ENCODE measurements at places on chromosomes 7 and 10.

GRCh38 chr10:13684252-13684791, 97.6 kb downstream of the PRPF18 start:
- ATAC-seq = no peak

GRCh38 chr10:4825868-4826791, at the start of gene AKR1E2:
AKR1E2 (plus strand) TSS chr10:4826207; CDS start chr10:4826325, 118 bp downstream.
- ATAC-seq = peak; percentile 63

DNA sequence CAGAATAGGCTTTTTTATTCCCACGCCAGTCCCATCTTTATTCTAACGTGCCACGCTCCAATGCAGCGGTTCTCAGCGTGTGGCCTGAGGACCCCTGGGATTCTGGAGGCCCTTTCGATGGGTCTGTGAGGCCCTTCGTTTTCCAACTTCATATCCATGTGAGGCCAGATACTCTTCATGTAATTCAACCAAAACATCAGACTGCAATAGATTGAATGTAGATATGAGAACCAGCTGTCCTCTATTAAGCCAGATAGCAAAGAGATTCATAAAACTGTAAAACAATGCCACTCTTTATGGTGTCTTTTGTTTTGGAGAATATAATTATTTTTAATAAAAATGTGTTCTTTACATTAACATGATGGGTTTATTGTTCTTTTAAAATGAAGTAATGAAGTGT, 53.2 kb upstream of the KMT2C start:
- ATAC-seq = no peak

DNA sequence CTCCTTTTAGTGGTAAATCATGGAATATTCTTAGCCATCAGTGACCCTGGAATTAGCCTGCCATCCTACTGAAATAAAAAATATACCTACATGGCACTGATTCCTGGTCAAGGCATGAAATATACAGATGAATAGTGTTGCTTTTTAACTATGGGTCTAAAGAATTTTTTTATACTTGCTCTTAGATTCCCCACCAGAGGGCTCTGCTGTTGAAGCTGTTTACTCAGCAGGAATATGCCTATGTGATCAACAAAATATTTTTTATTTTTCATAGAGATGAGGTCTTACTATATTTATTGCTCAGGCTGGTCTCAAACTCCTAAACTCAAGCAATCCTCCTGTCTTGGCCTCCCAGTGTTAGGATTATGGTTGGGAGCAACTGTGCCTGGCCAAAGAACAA, 13.5 kb downstream of the ZC3HC1 start:
- no peak for ATAC-seq

DNA sequence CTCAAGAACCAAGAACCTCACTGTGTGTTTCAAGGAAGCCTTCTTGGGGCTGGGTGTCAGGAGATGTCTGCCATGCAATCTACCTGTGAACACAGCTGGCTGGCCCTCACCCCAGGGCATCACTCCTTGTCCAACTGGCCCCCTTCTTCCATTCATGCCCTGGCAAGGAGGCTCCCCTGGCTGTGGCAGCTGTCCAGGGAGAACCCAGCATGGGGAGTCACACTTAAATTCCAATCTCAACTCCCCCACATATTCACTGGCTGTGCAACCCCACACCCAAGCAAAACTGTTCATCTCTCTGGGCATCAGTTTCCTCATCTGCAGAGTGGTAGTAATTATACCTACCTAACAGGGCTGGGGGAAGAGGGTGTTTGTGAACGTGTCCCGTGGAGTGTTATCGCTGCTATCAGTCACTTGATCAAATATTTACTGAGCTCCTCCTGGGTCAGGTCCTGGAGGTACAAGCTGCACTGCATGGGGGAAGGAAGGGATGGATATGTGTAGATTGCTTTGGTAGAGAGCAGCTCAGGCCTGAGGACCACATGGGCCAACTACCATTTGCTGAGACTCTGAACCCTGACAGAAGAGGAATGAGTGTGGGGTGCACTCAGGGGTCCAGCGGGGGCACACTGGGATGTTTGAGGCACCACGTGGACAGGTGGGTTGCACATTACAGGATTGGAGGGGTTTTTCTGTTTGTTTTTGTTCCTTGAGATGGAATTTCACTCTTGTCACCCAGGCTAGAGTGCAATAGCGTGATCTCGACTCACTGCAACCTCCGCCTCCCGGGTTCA, 2.1 kb upstream of the GPRIN2 start:
- no peak for ATAC-seq

DNA sequence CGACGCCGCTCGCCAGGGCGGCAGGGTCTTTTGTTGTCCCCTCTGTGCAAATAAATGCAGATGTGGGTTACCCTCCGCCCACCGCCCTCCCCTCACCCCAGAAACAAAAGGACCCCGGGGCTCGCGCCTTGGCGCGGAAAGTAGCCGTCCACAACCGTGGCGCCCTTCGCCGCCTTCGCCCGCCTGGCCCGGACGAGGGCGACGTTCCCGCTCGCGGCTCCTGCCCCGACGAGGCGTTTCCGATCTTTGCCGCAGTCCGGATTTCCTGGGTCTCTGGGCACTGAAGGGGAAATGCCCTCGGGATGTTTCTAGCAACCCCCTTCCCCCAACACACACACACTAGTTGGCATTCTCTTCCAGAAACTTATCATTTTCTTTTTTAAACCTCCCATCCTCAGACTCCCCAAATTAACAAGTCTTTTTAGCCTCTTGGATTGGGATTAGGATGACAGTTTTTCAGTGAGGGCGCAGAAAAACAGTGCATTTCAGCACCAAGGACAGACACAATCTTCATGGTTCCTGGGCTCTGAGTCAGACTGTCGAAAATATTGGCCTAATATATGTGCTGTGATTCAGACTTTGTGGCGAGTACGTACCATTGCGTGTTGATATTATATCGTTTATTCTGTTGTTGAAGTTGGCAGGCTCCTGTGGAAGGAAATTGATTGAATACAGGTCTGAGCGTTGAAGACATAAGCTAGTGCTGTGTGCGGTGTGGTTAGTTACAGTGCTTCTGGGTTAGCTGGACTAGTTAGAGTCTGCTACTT, 771 bp downstream of the PHYHIPL start:
- no peak for ATAC-seq

- ATAC-seq = peak; percentile 80
These were observed at the start of gene PILRB for GRCh38 chr7:100358027-100358856. PILRB (plus strand) TSS chr7:100358117; CDS start chr7:100358303, 186 bp downstream.

DNA sequence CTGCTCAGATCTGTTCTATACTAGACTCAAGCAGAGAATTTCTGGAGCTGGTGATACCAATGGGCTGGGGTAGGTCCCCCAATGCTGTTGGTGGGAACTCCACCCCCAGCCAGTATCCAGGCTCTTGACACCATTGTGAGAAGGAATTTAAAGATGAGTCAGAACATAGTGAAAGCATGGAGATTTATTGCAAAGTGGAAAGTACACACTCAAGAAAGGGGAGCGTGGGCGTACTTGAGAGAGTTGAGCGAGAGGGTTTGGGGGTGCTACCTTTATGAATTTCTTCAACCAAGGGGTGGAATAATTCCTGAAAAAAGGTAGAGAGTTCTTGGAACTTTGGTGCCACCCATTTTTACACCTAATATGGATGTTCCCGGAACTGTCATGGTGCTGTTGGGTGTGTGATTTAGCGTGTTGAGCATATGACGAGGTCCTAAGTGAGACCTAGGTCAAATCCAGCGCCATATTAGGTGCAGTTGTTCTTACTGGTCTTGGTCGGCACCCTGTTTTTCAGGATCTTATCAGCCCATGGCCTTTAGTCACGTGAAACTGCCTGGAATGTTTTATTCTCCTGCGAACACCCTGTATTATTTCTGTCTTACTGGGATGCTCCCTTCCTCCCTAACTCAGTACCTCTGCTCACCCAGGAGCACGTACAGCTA, 122.0 kb upstream of the AHR start:
- ATAC-seq = no peak

DNA sequence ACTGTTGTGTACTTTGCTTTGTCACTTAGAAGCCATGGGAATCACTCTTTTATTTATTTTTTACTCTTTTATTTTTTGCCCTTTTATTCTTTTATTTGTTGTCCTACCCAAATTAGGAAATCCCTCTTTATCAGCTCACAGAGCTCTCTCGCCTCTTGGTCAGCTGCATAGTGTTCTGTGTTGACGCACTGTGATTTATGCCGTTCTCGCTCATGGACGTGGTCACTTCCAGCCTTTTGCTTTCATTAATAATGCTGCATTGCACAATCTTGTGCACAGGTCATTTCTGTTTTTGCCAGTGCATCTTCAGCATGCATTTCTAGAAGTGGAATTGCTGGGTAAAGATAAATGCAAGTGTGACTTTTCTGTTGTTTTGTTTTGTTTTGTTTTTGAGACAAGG, 42.3 kb downstream of the FBH1 start:
- no peak for ATAC-seq

- peak; percentile 71 for ATAC-seq
These were observed 492 bp downstream of the COG5 start for GRCh38 chr7:107563081-107563774.

DNA sequence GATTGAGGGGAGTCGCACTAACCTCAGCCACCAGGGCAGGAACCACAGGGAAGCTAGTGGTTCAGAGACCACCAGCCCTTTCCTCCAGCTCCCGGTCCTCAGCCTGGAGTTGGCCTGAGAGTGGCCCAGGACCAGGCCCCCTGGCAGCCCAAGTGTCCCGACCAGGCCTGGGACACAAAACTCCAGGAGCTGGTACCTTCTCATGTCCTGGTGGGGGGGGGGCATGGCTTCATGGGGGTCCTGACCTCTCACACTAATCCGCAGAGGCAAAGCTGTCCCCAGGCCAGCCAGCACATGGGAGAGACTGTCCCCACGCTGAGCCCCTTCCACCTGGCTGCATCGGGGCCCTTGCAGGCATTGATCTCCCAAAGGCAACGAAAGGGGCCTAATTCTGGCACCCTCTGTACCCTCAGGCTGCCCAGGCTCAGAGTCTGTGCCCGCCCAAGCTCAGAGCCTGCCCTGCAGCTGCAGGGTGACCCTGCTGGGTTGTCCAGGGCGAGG, 28.2 kb downstream of the GPRIN2 start:
- peak; percentile 14 for ATAC-seq

- peak; percentile 89 for ATAC-seq
These were observed at the start of gene SMURF1 for GRCh38 chr7:99143853-99144672. SMURF1 (minus strand) TSS chr7:99144108; CDS start chr7:99143780, 328 bp downstream.

DNA sequence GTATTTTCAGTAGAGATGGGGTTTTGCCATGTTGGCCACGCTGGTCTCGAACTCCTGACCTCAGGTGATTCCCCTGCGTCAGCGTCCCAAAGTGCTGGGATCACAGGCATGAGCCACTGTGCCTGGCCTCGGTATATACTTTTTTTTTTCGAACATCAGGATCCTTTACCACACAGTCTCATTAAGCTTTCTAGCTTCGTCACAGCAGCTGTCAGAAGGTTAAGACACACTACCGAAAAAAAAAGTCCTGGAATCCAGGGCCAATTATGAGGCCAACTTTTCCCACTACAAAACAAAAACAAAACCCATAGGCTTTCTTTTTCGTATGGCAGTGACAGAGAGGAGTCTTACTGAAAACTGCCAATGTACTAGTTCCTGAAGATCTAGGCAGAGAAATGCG, 30.7 kb downstream of the ZC3HC1 start:
- ATAC-seq = no peak

GRCh38 chr7:141698247-141699015, 3.5 kb downstream of the DENND11 start:
- no peak for ATAC-seq

GRCh38 chr7:92039900-92040299, 94.4 kb downstream of the CYP51A1 start:
- no peak for ATAC-seq

GRCh38 chr10:129786216-129786615, 177.9 kb downstream of the EBF3 start:
- ATAC-seq = no peak

DNA sequence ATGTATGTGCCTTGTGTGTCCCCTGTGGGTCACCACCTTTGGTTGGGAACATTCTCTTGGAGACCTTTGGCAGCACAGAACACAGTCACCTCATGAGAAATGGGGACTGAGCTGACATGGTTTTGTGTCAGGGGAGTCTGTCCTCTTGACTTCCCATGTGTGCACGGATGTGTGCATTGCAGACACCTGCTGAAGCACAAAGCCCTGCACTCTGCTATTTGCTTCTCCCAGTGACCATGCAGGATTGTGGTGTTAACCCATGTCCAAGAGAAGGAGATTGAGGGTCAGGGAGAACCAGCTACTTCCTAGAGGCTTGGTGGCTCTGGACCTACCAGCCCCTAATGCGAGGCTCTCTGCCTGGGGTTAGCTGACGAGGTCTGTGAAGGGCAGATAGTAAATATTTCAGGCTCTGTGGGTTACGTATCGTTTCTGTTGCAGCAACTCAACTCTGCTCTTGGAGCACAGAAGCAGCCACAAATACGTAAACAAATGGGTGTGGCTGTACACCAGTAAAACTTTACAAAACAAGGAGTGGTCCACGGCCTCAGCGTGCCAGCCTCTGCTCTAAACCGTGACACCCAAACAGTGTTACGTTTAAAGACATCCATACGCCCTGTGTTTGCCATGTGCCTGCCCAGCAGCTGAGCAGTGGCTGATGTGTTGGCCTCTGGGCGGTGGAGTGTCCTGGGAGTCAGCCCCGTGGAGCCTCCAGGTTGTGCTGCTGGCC, 51.7 kb downstream of the ADCY1 start:
- ATAC-seq = no peak

DNA sequence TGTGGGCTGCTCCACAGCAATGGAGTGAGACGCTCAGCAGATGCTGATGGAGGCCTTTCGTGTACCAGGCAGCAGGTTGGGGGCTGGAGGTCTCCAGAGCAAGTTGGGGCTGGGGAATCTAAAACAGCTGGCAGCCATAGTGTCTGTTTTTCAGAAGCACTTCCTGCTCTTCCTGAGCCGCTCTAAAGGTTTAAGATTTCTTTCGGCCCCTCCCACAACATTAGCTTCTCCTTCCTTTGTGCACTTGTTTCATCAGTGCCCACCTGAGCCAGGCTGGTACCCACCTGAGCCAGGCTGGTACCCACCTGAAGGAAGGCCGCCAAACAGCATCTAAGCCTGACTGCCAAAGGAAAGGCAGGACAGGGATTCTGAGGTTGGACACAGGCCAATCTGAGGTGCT, 18.4 kb upstream of the WAPL start:
- ATAC-seq = no peak

DNA sequence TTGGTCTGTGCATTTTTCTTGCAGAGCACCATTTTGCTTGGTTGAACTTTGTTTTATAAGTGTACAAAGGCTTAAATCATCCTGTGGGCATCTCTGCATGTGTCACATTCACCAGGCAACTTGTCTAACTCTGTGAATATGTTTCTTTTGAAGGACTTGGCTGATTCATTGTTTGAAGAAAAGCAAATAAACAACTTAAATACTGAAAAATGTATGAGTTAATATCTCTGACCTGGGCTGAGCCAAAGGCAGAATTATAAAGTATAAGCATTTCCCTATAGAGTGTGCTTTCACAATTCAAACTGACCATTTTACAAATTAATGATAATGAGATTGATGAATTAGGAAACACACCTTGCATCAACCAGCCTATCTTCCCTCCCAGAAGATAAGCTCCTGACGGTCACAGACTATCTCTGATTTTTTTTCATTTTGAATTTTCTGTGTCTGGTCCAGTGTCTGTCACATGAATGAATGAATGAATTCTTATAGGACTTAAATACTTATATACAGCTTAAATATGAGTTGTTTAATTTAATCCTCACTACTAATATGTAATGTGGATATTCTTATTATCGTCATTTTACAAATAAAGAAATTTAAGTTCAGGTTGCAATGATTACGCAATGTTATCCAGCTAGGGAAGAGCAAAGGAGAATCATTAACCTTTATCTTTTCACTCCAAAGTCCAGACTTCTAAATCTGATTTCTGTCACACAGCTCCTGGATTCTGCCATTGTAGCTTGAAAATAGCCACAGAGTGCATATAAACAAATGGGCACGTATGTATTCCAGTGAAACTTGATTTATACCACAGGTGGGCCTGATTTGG, 182.0 kb upstream of the PHYHIPL start:
- no peak for ATAC-seq
